ENCODE measurements at places on chromosomes 2 and 18. TPM values are rescaled to one million over a fixed set of nuclear protein-coding genes. Genes with fewer than 3 reads are reported as not detected.
A peak's percentile ranks its signal among the peaks of the same experiment; 100 is the strongest.

DNA sequence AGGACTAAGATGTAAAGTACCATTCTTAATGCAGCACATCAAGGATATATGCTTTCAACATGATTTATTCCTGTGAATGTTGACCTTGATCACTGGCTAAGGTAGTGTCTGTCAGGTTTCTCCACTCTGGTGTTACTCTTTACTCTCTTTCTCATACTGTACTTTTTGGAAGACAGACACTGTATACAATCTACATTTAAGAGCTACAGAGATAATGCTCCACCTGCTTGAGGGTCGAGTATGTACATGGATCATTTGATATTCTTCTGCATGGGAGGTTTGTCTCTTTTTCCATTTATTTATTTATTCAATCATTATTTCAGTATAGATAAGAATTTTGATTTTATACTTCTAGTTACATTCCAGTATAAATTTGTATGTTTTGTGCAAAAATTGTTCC is 199.5 kb upstream of the RGPD4 start:
- no peak overlapping the region for H3K4me3 ChIP-seq
- H3K36me3 ChIP-seq, result no peaks in the 10 kb centered on the region
- DNase-seq, result no peak
- H3K4me1 ChIP-seq, result no peaks in the 10 kb centered on the region

DNA sequence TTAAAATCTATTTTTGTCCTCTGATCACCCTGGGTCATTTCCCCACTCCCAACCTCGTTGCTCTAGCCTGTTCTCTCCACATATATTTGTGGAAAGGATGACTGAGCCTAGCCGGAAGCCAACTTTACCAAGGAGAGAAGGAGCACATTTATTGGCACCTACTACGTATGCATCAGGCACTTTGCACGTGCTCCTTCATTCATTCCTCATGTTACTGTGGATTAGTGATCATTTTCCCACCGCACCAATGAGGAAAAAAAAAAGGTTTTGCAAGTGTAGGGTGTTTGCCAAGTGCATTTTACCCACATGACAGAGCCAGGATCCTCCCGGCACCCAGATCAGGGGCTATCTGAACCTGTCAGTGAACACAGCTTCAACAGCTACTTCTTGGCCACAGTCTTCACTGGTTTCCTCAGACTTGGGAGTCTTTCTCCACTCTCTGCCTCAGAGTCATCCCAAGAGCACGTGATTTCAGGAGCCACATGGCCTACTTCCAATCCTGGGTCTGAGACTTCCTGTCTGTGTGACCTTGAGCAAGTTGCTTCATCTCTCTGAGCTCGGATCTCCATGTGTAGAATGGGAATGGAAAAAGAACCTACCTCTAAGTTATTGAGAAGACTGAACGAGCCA is 1.9 kb upstream of the C1QL2 start:
- no peak overlapping the region for H3K4me3 ChIP-seq
- DNase-seq, result no peak
- peaks cover 7% of the 10 kb centered on the region for H3K4me1 ChIP-seq
- peaks cover 3% of the 10 kb centered on the region for H3K27me3 ChIP-seq
- H3K27ac ChIP-seq, result no peak overlapping the region

- H3K27ac ChIP-seq, result no peak overlapping the region
- H3K27me3 ChIP-seq, result no peaks in the 10 kb centered on the region
- no peak overlapping the region for H3K4me3 ChIP-seq
- H3K4me1 ChIP-seq, result no peaks in the 10 kb centered on the region
Measured at GRCh38 chr2:122816803-122817202, 1061.4 kb downstream of the TSN start.

GRCh38 chr2:120442923-120443571 is 97.1 kb downstream of the INHBB start:
- peaks cover 10% of the 10 kb centered on the region for H3K4me1 ChIP-seq
- H3K4me3 ChIP-seq, result peak overlapping the region; percentile 43

GRCh38 chr18:44841752-44842587 is 161.3 kb downstream of the SETBP1 start:
- peaks cover 22% of the 10 kb centered on the region for H3K4me1 ChIP-seq
- no peaks in the 10 kb centered on the region for H3K36me3 ChIP-seq
- no peak overlapping the region for H3K27ac ChIP-seq
- DNase-seq, result no peak

- peak overlapping the region; percentile 76 for H3K27ac ChIP-seq
- H3K4me1 ChIP-seq, result peaks cover 8% of the 10 kb centered on the region
- H3K27me3 ChIP-seq, result no peaks in the 10 kb centered on the region
- no peaks in the 10 kb centered on the region for H3K36me3 ChIP-seq
- H3K4me3 ChIP-seq, result no peak overlapping the region
Measured at GRCh38 chr2:113078350-113078839, 10.6 kb downstream of the IL1F10 start.

The COPS8 gene
- total RNA-seq, result 41.2 TPM

The PPP3R1 gene
- total RNA-seq, result 35.9 TPM

All from upper lobe of left lung (tissue), 6 donors.